ENCODE measurements at places on chromosomes 16 and 17.

- no peak for DNase-seq
These were observed 66.8 kb downstream of the BCAS3 start for GRCh38 chr17:60744355-60744966.

DNA sequence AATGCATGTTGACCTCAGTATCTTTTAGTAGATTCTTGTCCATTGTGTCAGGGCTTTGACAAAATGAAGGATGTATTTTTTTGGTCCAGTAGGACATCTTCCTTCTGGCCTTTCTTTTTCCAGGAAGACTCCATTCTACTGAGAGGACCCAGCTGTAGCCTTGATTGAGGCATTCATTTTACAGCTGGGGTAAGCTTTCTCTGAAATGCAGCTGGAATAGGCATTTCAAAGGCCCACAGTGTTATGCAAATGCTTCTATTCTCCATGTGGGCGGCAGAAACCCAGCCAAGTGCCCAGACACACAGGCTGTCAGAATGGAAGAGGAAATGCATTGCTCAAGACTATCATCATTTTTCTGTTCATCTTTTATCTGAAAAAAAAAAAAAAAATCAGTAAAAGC, 629.0 kb upstream of the CDH8 start:
- no peak for DNase-seq

- DNase-seq: no peak
These were observed 15.2 kb downstream of the PRKCA start for GRCh38 chr17:66317629-66318028.

DNA sequence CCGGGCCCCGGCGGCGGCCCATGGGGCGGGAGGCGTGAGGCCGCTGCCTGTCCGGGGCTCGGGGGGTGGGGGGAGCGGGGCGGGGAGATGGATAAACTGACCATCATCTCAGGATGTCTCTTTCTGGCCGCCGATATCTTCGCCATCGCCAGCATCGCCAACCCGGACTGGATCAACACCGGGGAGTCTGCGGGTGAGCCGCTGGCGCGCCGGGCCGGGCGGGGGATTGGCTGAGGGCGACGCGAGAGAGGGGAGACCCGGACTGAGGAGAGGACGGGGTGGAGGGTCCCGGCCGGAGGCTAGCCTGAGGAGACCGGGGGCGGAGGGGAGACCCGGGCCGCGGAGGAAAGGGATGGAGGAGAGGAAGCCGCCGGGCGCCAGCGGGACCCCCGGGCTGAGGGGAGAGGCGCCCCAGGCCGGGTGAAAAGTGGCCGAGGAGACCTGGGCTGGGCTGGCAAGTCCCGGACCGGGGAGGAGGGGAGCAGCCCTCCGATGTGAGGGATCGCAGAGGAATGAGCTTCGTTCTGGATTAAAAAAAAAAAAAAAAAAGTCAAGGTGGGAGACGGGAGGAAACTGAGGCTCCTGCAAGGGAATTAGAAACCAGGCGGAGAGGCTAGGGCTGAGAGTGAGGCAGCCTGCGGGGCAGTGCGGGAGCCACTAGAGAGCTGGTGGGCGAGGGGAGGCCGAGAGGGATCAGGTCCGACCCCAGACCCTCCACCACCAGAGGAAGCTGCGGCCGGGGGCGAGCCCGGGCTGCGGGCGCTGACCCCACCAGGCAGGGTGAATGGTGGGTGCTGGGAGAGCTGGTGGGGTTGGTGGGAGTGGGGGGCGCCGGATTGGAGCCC, 526 bp downstream of the MOSMO start:
- no peak for DNase-seq

- no peak for DNase-seq
These were observed 9.0 kb upstream of the SLFN12L start for GRCh38 chr17:35546487-35546886.

DNA sequence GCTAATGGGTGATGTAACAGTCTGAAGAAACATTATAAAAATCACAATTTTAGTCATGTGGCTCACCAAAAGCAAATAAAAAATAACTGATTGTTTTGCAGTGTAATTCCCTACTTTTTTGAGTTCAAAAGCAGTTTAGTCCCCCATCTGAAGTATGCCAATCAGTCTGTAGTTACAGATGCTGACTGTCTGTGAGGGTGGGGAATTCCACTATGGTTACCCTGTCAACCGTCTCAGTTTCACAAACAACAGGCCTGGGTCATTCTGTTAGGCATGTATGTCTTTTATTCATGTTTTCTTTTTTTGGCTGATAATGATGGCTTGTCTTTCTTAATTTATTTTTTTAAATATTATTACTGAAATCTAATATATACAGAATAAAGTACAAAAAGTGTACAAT, 69.3 kb downstream of the STXBP4 start:
- DNase-seq: no peak

- DNase-seq: no peak
These were observed 315.5 kb upstream of the CDH5 start for GRCh38 chr16:66050991-66051390.

DNA sequence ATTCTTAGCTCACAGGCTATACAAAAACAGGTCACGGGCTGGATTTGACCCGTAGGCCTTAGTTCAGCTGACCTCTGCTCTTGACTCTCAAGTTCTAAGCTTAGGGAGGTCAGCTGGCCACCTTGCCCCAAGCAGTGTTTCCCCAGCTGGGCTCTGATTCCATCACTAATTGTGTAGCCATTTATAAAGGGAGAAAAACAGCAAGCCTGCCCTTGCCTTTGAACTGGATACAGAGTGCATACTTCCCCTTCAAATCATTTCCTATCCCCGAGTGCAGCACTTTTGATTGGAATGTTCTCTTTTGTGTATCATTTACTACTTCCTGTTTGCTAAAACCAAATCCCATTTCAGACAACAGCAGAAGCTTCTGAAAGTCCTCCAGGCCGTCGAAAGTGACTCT, 153.6 kb downstream of the KATNIP start:
- DNase-seq: no peak

DNA sequence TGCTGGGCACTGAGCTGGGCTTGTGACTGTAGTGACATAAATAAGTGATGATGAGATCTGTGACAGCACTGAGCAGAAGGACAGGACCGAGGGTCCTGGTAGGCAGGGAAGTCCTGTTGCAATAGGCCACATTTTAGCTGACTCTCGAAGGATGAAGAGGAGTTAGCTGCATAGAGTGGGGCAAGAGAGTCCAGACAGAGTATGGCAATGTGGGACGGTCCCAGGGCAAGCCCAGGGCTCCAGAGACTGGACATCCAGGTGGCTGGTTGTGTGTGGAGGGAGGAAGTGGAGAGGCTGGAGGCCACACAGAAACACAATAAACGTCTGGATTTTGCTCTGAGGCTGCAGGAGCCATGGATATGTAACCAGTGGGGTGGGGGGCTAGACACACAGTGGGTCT, 64.5 kb upstream of the ZNF423 start:
- DNase-seq: no peak

- DNase-seq: no peak
These were observed 14.2 kb upstream of the ZFHX3 start for GRCh38 chr16:73062001-73062616.

DNA sequence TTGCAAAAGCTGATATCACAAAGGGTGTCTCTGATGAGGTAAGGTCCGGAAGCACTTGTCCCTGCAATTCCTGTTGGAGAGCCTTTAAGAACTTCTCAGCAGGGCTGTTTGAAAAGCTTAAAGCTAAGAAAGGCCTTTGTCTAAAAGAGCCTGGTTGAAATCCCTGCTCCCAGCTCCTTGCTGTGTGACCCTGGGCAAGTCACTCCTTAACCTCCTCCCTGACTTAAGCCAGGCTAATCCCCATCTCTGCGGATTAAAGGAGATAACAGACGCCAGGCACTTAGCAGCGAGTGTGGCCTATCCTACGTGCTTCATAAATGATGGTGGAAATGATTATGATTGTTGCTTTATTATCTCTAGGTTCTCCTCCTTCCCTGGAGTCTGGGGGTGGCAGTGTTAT, 368.0 kb upstream of the RBFOX1 start:
- DNase-seq: no peak

DNA sequence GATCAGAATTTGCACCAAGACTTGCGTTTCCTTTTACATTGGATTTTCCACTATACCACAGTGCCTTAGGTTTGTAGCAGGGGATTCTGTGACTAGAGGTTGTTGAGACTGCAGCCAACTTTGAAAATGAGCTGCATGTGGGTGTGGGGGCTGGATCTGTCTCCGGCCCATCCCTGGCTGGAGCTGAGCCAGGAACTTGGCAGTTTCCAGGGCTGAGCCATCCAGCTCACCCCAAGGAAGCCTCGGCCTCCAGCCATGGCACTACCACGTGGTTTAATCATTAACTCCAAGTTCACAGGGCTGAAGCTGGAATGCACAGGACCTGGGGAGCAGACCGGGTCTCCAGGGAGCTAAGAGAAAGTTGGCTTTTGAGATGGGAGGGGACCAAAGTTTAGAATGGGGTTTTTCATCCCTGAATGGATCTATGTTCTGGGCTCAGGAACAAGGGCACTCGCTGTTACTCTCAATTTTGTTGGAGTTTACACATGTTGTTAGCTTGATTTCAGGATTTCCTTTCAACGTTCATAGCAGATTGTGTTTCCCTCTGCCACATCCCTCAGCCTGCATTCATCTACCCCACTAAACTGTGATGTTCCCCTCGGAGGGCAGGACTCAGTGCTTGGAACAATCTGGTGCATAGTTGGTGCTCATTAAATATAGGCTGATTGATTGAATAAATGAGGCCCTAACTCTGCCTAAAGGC, 42.3 kb upstream of the HNF1B start:
- no peak for DNase-seq

DNA sequence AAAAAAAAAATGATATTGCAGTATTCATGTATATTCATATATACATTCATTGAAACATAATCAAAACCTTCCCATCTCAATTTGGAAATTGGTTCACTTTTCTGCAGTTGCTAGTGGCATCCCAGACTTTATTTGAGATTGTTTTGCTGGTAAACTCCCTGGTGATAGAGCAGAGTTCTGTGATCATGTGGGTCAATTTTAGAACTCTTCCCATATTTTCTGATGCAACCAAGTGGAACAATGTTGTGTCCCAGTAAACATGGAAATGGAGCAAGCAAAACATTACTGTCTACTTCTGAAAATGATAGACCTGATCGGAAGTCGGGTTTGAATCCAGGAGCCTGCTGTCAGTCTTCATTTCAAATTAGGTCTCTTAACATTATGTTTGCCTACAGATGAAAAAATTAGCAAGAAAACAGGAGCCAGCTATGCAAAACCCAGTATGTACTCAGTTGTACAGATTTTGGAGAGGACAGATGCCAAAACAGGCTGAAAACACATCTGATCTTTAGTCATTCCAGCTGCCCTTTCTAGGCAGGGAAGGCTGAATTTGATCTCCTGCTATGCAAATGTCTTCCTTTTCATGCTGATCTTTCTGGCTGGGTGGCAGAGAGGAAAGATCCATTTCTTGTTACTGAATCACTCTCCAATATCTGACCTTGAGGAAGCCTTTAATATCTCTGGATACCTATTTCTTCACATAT, 786.6 kb upstream of the SOX9 start:
- no peak for DNase-seq

DNA sequence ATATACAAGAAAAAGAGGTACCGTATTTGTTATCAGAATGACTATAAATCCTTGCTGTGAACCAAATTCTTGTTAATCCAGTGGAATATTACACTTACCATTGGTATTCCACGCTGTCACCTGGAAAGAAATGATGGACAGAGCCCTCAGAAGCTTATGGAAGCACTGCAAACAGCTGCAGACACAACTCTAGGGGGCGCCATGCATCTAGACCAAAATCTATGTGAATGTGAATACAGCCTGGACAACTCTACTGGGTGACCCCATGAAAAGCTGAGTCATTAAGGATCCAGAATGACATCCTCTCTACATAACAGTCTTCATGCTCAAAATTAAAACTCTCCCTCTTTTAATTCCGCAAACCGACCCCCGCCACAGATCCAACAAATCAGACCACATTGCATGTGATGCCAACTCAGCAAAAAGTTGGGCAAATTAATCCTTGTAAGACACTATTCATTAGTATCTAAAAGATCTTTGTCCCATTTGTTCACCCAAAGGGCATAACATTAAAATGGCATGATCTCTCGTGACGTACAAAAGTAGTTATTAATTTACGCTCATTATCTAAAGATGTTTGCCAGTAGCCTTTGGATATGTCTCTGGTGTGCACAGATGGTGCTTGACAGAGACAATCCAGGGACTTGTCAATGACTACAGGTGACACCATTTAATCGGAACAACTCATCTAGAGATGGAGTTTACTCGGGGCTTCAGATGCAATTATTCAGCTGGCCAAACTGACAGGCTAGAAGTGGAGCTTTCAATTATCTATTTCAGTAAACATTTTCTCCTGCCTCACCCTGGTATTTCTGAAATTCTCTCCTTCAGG, 552.7 kb upstream of the PSMD7 start:
- no peak for DNase-seq

DNA sequence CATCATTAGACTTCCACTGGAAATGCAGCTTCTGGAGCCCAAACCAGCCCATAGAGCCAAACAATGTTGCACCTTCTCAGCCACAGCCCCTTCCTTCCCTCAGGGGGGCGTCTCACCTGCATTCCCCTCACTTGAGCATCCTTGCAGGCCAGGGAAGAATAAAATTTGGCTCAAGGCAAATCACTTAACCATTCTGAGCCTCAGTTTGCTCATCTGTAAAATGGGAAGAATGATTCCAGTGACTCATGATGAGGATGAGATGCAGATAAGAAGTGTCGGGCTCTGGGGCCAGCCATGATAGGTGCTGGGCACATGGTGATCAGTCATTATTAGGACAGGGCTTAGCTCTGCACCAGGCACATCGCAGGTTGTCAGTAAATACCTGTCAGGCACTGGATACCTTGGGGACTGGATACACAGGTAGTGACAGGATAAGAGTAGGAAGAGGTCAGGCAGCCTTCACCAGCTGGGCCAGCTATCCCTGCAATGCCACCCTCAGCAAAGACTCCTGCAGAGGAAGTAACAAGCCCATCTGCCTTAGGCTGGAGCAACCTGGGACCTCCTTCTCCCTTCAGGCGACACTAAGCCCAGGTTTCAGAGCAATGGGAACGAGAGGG, 208.0 kb upstream of the TNRC6C start:
- DNase-seq: no peak

GRCh38 chr17:16255481-16255921, 38.5 kb downstream of the PIGL start:
- no peak for DNase-seq

- no peak for DNase-seq
These were observed 5.8 kb upstream of the TNRC6A start for GRCh38 chr16:24723663-24724062.

- no peak for DNase-seq
These were observed 1.9 kb downstream of the FAAP100 start for GRCh38 chr17:81550285-81550684.

DNA sequence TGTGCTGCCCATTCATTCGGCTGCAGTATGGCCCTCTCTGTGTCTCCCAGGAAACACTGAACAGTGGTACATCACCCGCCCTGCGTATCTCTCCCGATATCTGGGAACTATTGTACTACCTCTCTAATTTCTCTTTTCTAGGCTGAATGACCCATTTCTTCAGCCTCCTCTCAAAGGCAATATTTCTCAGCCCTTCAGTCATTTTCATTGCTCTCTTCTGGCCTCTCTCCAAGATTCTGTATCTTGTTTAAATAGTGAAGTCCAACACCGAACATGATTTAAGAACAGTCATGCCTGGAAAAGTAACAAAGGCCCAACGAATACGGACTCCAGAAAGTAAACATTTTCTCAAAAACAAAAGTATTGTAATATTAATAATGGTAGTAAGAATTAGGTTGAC, 220.1 kb downstream of the ZFHX3 start:
- DNase-seq: no peak

GRCh38 chr16:54216688-54217087, 69.9 kb downstream of the IRX3 start:
- no peak for DNase-seq

- DNase-seq: no peak
These were observed 21.4 kb upstream of the SLC46A1 start for GRCh38 chr17:28427371-28427770.

GRCh38 chr17:79246225-79247190, 171.9 kb downstream of the ENGASE start:
- DNase-seq: no peak
